Myocyte (in vitro differentiated cells): ENCODE measurements at places on chromosomes 12 and 14. TPM values are rescaled to one million over a fixed set of nuclear protein-coding genes. Genes with fewer than 3 reads are reported as not detected.
A peak's percentile ranks its signal among the peaks of the same experiment; 100 is the strongest.

- no peak for DNase-seq
Measured at GRCh38 chr12:56816491-56816890, 53.4 kb downstream of the HSD17B6 start.

- peak; percentile 59 for DNase-seq
Measured at GRCh38 chr12:10624605-10625004, 11.2 kb upstream of the MAGOHB start.

The CLEC2B gene
- 8.9 and 15.2 TPM in 2 replicates for total RNA-seq

- no peak for DNase-seq
Measured at GRCh38 chr12:72502546-72502945, 230.4 kb downstream of the TRHDE start.

DNA sequence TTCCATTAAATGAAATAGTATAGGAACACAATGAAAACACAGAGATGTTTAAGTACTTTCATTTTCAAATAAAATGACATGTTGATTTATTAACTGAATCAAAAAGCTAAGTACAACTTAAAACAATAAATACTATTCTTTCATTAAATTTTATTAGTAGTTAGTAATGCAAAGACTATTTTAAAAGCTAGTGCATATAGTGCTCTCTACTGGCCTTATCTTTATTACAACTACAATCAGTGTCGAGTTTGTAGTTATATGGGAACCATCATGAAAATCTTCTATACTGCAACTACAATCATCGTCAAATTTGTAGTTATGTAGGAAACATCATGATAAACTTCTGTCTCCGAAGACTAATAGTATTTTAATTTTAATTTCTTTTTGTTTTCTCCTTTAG lies 8.9 kb upstream of the LIN7A start:
- DNase-seq: peak; percentile 16
